Putamen (tissue), 1 donor: ENCODE measurements at places on chromosomes 5 and 9.

DNA sequence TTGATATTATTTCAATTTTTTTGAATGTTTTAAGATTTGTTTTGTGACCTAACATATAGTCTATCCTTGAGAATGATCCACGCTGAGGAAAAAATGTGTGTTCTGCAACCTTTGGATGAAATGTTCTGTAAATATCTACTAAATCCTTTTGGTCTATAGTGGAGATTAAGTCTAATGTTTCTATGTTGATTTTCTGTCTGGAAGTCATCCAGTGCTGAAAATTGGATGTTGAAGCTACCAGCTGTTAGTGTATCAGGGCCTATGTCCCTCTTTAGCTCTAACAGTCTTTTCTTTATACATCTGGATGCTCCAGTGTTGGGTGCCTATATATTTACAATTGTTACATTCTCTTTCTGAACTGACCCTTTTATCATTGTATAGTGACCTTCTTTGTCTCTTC lies 422.3 kb downstream of the TMEM232 start:
- no peak for DNase-seq

GRCh38 chr9:8437259-8437658 lies 637.7 kb upstream of the DMAC1 start:
- DNase-seq: no peak

- DNase-seq: no peak
These were observed 253.7 kb upstream of the NFIL3 start for GRCh38 chr9:91677331-91677730.

DNA sequence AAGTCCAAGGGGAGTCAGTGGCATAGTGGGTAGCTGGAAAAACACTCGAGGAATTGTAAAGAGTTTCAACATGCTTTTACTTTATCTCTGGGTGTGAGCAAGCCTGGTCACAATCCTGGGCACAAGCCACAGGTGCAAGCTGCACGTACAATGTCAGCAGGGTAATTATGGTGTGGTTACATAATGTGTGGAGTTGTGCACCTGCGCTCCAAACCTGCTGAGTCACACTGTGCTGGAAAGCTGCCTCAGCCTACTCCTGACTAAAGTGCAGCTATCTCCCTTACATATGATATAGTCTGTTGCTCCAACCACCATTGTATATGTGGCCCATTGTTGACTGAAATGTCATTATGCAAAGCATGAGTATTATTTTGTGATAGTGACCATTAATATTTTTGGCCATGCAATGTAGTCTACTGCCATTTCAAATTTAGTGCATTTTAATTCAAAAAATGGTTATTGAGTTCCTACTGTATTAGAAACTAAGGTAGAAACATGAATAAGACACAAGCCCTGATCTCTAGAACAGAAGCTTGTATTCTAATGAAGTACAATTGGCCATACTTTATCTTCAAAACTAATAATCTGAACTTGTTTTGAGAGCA lies 160.9 kb upstream of the SLC30A5 start:
- DNase-seq: no peak

GRCh38 chr9:18404434-18405029 lies 69.4 kb upstream of the ADAMTSL1 start:
- DNase-seq: no peak

DNA sequence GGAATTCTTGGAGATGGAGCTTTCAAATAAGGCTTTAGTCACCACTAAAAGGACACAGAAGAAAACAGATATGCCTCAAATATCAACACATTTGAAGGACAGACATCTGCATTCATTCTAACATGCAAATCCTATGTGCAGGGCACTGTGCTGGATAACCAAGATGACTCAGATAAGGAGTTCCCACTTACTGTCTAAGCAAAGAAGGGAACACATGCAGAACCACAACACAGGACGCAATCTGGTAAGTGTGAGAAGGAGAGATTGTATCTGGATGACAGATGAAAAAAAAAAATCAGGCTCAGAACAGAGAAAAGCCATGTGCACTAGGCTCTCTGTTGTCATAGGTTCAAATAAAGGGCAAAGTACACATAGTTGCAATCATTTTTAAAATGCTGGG lies 42.5 kb downstream of the ELAVL2 start:
- no peak for DNase-seq
